ENCODE measurements at places on chromosomes 13 and 19.

DNA sequence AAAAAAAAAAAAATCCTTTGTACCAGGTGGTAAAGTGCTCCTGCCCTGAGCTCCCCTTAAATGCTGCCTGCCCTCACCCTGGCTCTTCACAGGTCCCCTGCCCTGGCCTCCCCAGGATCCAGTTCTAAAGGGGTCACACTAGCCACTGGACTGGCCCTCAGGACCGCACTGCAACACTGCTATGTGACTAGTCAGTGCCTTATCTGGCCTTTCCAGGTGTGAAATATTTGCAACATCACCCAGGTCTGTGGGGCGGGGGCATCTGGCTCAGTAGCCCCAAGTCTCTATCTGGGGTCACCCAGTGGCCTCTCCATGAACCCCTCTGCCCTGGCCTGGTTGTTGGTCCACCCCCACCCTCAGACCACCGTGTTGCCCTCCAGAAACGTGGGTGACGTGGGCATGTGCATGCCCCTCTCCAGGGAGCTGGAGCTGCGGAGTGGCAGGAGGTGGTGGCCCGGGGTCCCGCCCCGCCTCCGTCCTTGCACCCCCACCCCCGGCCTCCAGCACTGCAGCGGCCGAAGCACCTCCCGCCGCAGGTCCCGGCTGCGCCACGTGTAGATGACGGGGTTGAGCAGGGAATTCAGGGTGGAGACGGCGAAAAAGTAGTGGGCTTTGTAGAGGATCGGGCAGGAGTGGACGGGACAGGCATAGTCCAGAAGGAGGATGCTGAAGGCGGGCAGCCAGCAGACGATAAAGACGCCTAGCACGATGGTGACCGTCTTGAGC lies 7.5 kb downstream of the S1PR2 start:
- no peak for DNase-seq

GRCh38 chr19:4354897-4355296 lies 11.5 kb downstream of the MPND start:
- no peak for DNase-seq

DNA sequence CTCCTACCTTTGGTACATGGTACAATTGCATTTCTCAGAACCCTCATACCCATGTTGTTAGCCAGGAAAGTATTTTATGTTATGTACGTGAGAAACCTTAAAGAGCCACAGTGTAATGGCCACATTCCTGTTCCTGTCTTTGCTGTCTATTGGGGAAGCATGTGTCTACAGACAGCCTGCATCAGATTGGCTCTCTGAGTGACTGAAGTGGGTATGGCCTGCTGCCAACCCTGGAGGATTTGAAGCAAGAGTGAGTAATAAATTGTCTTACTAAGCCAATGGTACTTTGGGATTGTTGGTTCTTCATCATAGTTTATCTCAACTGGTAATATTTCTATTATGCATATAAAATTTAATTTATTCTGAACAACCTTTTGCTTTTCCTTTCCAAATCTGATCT lies 574.1 kb downstream of the LMO7 start:
- no peak for DNase-seq

- DNase-seq: no peak
These were observed 51.5 kb upstream of the GTF3A start for GRCh38 chr13:27372896-27373295.

Measured in hypothalamus (tissue), 51 donors.